ENCODE measurements at places on chromosomes 12 and 14.

DNA sequence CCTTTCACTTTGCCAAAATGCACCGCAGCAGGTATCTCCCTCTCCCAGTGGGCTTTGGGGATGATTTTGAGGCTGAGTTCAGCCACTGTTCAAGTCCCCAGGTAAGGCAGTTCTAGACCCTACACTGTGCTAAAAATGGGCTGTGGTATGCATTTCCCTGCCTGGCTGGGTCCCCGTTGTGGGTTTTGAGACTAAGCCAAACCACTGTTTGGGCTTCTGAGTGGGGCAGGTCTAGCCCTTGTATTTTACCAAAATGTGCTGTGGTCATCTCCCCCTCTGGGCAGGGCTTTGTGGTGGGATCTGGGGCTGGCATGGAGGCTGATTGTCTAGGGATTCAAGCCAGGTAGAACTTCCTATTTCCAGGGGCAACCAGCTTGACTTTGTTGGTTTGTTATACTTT, 13.6 kb upstream of the OR4Q3 start:
- no peak for DNase-seq

DNA sequence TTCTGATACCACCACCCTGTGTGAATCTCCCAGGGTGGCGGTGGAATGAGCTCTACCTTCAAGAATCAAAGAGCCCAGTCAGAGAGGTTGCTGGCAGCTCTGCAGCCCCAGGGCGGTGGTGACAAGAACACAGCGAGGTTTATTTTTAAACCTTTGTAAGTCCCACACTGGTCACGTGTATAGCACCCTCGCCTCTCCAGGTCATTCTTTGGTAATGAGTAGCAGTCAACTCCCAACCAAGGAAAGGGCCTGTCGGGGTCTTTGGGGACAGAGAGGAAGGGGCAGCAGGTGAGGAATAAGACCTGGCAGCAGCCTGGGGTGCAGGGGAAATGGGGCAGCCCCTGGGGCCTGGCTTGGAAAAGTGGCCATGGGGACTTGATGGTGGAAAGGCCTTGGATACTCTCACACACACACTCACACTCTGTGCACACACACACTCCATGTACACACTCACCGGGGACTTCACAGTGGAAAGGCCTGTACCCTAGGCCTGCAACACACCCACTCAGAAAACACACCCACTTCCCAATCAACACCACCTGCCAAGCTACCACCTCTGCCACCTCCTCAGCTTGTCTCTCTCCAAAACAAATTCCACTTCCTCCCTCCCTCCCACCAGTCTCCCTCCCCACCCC, 178.6 kb downstream of the DPF3 start:
- DNase-seq = no peak

GRCh38 chr14:52786887-52787286, 4.5 kb downstream of the GNPNAT1 start:
- DNase-seq = no peak

DNA sequence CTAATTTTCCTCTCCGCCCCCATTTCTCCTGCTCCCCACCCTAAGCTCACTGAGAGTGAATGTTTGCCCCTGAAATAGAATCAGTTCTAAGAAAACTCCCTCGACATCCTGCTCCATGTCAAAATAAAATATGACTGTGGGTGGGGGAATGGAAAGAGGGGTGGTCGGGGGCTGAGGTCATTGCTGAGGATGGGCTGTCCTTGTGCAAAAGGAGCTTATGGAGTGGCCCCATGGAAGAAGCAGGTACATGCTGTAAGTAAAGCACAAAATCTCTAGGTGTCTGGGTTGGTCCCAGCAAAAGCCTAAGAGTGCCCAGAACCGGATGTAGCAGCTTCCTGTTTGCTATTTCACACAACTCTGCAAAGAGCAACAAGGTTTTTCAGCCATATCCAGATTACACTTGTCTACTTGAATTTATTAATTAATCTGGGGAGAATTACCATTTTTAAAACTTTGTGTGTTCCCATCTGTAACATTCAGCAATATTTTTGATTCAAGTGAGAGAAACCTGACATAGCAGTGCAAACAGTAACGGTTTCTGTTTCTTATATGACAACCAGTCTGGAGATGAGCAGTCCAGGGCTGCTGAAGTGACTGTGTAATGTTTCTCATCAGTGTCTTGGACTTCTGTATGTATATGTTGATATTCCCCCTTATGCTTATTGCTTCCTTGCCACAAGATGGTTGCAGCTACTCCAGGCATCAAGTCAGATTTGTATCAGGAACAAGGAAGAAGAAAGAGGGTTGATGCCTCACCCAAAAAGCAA, 40.4 kb upstream of the GZMB start:
- no peak for DNase-seq

DNA sequence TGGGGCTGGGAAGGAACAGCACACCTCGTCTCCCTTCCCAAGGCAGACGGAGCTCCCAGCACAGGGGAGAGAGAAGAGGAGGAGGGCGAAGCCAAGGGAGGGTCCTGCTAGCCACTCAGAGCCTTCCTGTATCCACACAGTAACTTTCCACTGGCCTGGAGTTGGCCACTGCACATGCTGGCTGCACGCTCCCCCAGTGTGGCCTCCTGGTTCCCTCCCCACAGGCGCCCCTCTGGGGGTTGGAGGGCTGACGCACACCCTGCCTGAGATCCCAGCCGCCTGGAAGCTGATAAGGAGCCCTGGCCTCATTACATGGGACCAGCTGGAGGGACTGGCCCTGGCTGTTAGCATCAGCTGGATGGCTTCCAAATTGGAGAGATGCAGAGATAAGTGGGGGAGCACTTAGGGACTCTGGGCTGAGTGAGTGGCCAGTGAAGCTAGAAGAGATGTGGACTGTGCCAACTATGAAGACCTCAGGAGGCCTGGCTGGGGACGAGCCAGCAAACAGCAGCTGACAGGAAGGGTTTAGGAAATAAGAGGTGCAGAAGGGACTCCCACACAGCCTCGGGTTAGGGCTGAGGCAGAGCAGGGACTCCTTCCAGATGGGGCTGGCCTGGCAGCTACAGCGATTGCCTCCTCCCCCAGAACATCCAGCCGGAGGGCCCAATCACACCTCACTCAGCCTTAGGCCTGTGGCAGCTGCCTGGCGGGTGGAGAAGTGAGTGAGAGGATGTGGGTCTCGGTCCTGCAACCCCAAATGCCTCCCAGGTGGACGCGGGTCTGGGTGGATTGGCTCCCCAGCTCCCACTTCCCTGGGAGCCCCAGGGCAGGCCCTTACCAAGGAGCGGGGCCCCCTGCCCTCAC, 26.3 kb upstream of the BCDIN3D start:
- DNase-seq = peak; percentile 98

- peak; percentile 47 for DNase-seq
Measured at GRCh38 chr12:110344657-110345056, 58.9 kb downstream of the ANAPC7 start.

- no peak for DNase-seq
Measured at GRCh38 chr14:60116181-60116580, 24.5 kb downstream of the PCNX4 start.

- no peak for DNase-seq
Measured at GRCh38 chr12:131112700-131113290, 159.1 kb downstream of the ADGRD1 start.

DNA sequence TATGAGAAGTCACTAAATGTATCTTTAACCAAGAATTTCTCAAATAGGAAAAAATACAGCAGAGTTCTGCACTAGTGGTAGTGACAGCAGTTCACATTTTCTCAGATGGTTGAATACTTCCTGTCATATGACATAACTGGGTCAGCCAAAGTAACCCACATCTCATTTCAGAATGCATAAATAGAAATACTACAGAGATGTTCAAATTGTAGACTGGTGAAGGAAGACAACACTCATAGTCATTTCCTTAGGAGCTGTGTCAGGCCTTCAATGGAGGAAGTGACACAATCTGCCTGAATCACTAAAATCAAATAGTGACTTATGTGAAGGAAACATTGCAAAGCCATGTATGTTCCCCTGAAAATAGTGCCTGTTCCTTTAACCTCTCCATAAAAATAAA, 32.4 kb downstream of the FERMT2 start:
- DNase-seq = no peak

DNA sequence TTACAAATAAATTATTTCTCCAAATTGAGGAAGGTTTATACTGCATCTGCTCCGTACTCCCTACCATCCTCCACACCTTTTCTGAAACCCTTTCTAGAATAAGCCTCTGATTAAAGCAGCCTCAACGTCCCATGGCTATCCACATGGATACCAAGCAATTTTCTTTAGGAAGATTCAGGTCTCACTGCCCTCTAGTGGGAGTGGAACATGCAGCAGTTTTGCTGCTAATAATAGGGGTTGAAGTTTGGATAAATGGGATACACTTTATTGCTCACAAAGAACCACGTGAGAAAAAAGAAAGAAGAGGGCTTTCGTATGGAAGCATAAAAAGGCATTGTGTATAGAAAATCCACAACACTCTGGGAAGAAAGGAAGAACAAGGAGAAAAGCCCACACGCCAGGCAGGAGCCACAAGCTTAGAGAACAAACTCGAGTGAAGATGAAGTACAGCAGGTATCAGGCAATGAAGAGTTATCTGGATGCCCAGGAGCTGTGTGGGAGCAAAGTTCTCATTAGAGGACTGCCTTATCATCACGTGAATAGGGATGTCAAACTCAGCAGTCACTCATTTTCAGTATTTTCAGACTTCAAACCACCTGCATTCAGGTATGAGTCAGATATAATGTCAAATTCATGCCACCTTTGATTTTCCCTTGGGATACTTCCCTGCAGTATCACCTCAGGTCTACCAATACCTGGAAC, 45.8 kb downstream of the CCER1 start:
- peak; percentile 73 for DNase-seq

GRCh38 chr12:111353026-111353425, 15.9 kb downstream of the PHETA1 start:
- no peak for DNase-seq

DNA sequence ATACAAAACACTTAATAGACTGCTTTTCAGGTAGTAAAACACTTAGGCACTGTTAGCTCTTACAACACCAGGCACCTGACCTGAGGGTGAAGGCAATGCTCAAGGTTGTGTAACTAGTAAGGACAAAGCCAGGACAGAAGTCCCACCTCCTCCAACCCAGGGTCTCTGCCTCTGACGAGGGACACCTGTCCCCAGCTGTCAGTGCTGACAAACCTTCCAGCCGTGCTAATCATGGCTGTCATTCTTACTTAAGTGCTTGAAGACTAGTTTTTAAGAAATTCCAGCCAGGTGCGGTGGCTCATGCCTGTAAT, 62.5 kb upstream of the MAX start:
- DNase-seq = peak; percentile 75

GRCh38 chr14:105207460-105207901, 26.4 kb upstream of the NUDT14 start:
- no peak for DNase-seq

DNA sequence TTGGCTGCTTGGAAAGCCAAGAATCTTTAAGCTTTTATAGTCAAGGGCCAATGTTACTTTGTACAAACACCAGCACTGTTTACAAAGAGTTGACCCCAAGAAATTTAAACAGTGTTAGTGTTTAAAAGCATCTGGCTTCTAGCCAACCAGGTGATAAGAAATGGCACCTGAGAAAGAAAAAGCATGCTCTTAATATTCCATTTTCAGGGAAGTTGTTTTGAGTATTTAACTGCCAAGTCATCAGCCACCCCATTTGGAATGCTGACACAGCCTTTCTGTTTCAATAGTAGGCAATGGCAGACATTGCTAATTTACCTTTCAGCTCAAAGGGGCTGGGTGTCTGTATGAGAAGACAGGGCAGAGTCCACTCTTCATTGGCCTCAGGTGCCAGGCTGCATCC, 3.7 kb upstream of the SLC35F4 start:
- no peak for DNase-seq

DNA sequence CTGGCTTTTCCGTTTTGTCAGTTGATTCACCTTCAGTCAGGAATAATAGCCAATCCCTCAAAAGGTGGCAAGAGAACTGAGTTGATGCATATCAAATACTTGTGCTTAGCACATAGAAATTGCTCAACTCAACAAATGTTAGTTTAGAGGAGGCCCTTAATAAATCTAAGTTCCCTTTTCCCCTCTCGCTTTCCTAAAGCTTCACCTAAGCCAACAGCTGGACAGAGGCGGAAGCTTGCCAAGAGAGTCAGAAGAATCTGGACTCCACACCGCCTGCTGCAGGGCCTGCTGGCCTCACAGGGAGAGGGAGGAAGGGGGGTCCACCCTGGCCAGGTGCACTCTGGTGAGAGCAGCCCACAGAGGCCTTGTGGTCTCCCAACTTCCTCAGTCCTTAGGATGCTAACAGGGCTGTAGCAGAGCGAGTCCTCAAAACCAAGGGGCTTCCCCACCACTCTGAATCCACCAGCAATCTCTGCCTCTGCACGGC, 213.1 kb downstream of the CHST11 start:
- no peak for DNase-seq

GRCh38 chr12:43370263-43370662, 181.7 kb downstream of the ADAMTS20 start:
- DNase-seq = no peak

- peak; percentile 75 for DNase-seq
Measured at GRCh38 chr12:124392667-124393413, 97.9 kb downstream of the RFLNA start.

DNA sequence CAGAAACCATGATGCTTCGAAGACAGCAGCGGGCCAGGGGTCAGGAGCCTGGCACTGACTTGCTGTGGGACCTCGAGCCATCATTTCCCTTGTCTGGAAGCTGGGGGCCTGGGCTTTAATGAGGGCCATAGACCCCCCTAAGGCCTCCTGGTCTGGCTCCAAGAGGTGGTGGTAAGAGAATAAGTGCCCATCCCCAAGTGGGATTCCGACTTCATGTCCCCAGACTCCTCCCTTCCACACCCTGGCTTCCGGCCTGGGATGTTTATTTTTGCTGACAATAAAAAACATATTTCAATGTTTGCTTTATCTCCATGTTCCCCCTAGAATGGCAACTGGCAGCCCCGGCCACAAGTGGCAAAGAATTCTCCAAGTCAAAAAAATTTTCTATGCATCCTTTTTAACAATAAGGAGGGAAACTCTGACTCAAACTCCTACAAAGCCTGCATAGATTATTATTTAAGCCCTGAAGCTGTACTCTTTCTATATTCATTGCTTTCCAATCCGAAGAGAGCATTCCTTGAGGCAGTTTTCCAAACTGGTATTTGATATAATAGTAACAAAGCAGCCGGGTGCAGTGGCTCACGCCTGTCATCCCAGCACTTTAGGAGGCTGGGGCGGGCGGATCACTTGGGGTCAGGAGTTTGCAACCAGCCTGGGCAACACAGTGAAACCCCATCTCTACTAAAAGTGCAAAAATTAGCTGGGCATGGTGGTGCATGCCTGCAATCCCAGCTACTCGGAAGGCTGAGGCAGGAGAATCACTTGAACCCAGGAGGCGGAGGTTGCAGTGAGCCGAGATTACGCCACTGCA, 84.0 kb downstream of the ITPK1 start:
- no peak for DNase-seq

Measured in islet precursor cell (in vitro differentiated cells).